Mesendoderm (in vitro differentiated cells): ENCODE measurements at places on chromosomes 7 and 10.

DNA sequence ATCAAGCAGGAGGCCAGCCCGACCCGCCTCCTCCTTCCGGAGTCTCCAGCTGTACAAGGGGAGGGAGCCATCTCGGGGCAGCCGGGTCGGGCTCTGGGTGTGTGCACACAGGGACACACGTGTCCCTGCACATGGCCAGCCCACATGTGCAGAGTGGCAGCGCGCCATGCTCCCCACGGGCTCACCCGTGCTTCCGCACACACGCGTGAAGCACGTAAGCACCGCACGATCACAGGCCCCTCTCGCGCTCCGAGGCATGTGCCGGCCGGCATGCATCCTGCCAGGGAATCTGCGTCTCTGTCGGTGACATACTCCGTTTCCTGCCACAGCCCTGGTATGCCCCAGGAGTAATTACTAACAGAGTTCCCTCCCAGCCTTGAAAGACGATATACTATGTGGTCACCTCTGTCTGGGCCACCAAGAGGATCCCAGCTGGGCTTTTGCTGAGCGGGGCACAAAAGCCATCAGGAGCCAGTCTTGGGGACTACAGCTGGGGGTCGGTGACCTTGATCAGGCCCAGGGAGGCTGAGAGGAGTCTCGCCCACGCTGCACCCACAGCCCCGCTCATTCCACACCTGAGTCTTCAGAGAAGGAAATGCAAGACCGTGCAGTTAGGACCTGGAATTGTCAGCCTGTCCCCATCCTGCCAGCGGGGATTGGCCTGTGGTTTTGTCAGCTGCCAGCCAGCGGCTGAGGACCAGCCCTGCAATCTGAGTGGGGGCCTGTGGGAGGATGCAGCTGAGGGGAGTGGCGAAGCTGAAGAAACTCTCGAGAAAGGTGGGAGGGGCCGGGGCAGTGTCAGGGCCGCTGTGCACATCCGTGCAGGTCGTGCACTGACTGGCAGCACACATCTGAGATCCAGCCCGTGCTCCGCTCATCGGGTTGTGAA is 11.0 kb upstream of the LFNG start:
- peak; percentile 41 for DNase-seq

- DNase-seq, result peak; percentile 37
These were observed 620 bp downstream of the SLK start for GRCh38 chr10:103967448-103968071.

- DNase-seq, result peak; percentile 49
These were observed 2.7 kb downstream of the MXI1 start for GRCh38 chr10:110209926-110210673.

- DNase-seq, result no peak
These were observed 86.1 kb downstream of the VOPP1 start for GRCh38 chr7:55486192-55486590.

DNA sequence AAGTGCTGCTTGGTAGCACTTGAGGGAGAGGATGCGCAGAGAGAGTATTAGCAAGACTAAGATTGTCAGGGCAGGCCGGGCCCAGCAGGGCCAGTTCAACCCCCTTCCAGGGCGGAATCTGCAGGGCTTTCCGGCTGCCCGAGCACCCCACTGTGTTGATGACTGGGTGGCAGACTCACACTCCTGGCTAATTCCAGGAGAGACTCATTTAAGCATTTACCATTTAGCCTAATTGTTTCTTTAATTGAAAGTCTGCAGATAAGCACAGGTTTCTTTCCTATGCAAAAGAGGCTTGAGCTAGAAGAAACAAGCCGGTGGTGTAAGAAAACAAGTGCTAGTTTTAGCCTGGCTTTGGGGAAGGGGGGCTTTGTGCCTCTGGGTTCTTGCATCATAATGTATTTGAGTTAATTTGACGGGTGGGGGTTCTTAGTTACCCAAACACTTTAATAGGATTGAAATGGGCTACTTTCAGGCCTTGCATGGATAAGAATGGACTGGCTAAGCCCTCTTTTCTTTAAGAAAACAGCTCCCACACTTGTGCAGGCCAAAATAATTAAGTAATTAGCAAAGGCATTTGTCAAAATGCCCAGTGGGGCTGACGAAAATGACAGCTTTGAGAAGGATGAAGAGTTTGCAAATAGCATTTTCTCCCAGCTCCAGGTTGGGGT is 201.3 kb downstream of the MYOF start:
- peak; percentile 99 for DNase-seq

DNA sequence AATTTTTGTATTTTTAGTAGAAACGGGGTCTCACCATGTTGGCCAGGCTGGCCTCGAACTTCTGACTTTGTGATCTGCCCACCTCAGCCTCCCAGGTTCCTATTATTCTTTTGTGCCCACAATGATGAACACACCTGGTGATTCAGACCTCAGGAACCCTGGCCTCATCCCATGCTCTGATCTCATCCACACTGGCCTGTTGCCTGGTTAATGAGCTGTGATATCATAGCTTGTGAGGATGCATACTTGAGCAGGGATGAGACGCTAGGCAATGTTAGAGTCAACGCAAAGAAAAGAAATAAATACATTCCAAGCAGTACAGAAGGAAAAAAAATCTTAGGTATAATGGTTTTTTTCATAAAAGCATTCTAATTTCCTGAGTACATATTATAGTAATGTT is 82.4 kb upstream of the RNF32 start:
- DNase-seq, result peak; percentile 23

DNA sequence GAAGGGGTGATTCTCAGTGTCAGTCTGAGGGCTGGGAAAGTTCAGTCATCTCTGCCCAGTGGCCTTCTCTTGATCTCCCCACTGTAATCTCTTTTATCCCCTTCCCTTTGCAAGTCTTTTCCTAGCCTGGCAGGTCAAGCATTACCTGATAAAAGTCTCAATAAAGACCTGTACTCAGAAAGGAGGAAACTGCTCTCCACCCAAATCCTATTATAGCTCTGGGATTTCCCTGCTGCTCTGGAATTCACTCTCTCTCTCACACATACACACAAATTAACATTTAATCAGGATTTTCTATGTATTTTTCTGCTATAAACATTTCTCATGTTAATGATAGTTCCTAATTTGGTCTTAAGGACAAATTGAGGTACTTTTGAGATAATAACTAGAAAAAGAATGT is 46.5 kb downstream of the ABCA13 start:
- DNase-seq, result peak; percentile 8

DNA sequence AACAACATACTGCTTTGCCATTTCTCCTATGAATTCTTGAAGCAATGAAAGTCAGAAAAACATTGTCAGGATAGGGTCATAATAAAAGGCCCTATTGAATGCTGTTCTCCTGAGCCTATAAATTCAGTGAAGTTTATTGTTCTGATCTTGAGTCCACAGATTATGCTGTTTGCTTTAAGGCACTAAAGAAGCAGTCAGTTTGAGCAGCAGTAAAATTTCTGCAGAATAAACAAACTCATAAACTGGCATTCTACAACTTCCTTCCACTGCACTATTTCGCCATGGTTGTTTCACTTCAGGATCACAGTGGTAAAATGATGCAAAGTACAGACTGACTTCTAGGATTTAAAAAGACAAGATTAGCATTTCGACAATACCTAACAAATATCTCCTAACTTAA is 503.2 kb downstream of the SH2D4B start:
- no peak for DNase-seq

DNA sequence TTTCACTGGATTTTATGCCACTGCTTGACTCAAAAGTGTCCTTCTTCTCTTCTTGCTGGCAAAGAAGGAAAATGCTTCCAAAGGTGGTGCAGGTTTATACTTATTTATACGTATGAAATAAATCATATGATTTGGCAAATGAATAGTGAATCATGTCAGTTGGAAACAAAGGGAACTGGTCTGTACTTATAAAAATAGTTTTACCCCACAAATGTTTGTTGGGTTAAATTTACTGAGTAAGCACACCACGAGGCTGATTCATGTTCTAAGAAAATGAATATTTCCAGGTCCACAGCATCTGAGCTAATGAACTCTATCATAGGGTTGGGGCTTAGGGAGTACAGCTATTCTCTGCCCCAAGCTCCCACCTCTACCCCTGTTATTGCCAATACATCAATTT is 232.2 kb downstream of the TRIL start:
- DNase-seq, result no peak

- no peak for DNase-seq
These were observed 22.4 kb downstream of the ZNF33A start for GRCh38 chr10:38032886-38033285.

GRCh38 chr7:133739817-133740216 is 387.3 kb upstream of the LRGUK start:
- no peak for DNase-seq

DNA sequence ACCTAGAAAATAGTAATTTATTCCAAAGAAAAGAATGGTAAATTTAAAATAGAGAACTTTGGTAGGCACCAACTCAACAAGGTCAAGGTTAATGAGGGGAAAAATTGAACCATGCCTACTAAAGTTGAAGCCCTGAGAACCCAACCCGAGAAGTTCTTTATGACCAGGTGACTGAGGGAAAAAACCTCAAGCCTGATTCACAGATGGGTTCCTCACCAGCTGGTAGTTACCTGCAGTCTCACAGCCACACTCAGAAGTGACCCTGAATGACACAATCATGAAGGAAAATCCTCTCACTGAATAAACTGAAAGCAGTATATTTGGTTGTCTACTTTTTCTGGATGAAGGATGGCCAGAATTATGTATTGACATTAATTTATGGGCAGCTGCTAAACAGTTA is 7.0 kb downstream of the C10orf67 start:
- DNase-seq, result no peak

- DNase-seq, result no peak
These were observed 55.7 kb upstream of the TMEM229A start for GRCh38 chr7:124088590-124088989.
